ENCODE measurements at places on chromosomes 12 and 14.

DNA sequence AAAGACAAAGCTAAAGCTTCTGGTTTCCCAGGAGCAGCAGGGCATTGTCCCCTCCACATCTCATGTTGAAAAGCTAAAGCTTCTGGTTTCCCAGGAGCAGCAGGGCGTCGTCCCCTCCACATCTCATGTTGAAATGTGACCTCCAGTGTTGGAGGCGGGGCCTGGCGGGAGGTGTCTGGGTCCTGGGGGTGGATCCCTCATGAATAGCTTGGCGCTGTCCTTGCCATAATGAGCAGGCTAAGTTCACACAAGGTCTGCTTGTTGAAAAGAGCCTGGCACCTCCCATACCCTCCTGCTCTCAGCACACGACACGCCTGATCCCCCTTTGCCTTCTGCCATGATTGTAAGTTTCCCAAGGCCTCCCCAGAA is 123.7 kb downstream of the PIWIL1 start:
- DNase-seq: no peak

GRCh38 chr14:94129758-94130414 is 482 bp upstream of the IFI27L2 start:
- peak; percentile 69 for DNase-seq

- peak; percentile 48 for DNase-seq
These were observed 174.7 kb upstream of the HIF1A start for GRCh38 chr14:61520576-61520975.

DNA sequence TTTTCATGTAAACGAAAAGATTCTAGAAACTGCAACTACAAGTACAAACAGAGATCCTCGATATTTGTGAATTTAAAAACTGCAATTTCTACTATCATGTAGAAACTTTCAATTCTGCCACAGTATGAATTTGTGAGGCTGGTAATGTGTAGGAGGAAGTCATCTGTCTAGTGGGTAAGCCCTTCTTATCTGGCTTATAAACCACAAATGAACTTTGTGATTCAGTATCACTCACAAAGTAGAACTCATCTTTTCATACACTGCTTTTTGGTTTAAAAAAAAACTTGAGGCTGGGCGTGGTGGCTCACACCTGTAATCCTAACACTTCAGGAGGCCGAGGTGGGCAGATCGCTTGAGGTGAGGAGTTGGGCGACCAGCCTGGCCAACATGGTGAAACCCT is 20.7 kb downstream of the GTF2A1 start:
- no peak for DNase-seq

- no peak for DNase-seq
These were observed 341.2 kb downstream of the SNAPC1 start for GRCh38 chr14:62103464-62103863.

DNA sequence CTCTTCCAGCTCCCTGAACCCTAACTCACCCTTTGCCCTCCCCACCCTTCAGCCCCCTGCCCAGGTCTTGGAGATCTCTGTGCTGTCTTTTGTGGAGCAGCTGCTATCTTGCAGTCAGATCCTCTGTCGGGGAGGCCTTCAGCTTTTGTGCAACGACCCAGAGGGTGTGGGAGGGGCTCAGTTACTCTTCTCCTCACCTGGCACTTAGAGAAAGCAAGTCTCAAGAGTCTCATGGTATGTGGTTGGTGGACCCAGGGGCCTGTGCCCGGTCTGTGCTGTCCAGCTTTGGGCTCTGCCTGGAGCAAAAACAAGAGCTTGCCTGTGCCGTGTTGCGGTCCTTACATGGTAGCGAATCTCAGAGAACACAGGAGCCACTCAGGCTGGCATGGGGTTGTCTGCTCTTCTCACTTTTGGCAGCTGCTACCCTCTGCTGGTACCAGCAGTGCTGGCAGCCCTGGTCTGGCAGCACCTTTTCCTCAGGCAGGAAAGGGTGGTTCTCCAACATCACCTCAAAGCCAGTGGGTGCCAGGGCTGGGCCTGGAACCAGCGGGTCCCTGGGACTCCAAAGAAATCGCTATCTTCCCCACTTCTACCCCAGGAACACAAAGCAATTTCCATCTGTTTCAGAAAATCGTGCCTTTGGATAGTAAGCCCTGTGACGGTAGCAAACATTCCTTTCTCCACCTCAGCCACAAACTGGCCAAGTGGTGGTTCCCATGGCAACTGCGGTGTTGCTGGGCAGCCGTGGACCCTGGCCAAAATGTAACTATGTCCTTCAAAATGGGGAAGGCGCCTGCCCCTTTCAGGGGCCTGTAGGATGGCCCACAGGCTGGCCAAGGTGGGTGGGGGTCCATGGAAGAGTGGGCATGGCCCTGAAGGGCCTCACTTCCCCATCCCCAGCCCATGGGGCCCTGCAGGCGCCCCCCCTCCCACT is 90.0 kb downstream of the RIN3 start:
- DNase-seq: peak; percentile 51

GRCh38 chr12:57756406-57757341 is 1.8 kb downstream of the MARCHF9 start:
- DNase-seq: no peak

- no peak for DNase-seq
These were observed 17.5 kb downstream of the ZNF664 start for GRCh38 chr12:123990511-123990910.

DNA sequence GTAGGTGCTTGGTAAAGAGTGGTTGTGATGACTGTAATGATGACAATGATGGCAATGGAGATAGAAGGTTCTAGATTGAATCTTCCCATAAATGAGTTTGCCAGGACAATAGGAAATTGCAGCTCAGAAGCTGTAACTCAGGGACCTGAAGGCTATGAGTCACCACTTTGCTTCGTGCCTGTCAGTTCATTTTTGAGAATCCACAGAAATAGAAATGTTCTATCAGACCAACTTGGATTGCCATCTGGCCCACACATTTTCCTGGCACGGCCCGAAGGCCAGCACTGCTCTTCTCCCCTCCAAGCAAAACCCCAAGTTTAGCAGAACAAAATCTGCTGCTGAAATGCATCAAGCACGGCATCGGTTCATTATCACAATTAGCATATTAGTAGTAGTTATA is 1127.0 kb downstream of the BCL11B start:
- DNase-seq: peak; percentile 2
